ENCODE measurements at places on chromosomes 12 and 14. TPM values are rescaled to one million over a fixed set of nuclear protein-coding genes. Genes with fewer than 3 reads are reported as not detected.

ADSS1 gene
- total RNA-seq = 11.5 TPM

SERPINA12 gene
- not detected for total RNA-seq

GRCh38 chr14:70416725-70417349 lies at the start of gene SYNJ2BP:
Gene SYNJ2BP, minus strand, starts transcription at chr14:70417090. Its CDS starts 127 bp downstream, at chr14:70416963.
- peak; percentile 73 for DNase-seq

DNA sequence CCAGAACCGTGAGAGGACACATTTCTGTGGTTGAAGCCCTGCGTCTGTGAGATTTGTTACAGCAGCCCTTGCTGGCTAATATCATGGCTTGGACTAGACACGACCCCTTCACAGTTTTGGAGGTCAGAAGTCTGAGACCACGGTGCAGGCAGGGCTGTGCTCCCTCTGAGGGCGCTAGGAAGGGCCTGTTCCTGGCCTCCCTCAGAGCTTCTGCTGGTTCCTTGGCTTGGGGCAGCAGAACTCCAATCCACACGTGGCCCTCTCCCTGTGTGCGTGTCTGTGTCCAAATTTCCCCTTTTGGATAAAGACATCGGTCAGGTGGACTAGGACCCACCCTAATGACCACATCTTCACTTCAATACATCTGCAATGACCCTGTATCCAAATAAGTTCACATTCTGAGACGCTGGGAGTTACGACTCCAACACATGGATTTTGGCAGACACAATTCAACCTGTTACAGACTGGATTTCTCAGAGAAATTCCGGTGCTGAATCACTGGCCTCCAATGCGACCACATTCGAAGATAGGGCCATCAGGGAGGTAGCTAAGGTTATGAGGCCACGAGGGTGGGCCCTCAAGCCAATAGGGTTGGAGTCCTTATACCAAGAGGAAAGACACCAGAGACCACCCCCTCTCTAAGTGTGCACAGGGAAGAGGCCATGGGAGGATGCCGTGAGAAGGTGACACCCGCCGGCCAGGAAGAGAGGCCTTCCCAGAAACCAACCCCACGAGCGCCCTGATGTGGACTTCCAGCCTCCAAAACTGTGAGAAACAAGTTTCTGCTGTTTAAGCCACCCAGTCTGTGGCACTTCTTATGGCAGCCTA lies 43.6 kb upstream of the PPP2R5C start:
- peak; percentile 28 for DNase-seq

DNA sequence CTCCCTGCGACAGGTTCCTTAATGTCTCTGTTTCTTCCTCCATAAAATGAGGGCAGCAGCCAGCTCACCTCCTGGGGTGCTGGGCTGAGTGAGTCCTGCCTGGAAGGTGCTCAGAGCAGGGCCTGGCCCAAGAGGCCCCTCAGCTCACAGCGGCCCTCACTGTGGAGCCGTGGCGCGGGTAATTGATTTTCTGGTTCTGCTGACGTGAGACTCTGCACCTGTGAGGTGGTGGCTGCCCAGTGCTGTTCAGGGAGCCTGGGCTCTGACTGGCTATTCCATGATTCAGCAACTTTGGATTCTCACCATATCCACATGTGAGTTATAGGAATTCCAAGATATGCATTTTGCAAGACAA lies 266.6 kb downstream of the ADGRD1 start:
- DNase-seq = peak; percentile 21

GRCh38 chr12:52692254-52692653 lies 11.1 kb downstream of the KRT77 start:
- no peak for DNase-seq

GRCh38 chr12:115404761-115405470 lies 720.9 kb upstream of the TBX3 start:
- DNase-seq = no peak
